Vagina (tissue), 2 donors: ENCODE measurements at places on chromosomes 5 and 9.

DNA sequence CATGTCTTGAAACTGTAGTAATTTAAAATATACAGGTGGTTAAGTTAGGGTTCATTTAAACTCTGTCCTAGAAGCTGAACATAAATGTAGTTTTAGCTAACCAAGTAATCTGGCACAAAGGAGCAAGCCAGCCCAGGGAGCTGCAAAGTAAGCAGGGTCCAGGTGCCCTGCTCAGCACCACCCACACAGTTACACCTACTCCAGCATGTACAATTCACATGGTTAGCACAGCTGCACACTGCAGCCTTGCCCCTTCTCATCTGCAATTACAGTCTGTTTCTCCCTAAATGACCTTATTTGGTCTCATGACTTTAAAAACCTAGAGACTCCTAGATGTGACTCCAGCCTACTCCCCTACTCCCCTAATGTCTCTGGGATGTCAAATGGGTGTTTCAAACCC is 128.4 kb downstream of the EPB41L4A start:
- no peak for DNase-seq

- DNase-seq, result no peak
Observed at GRCh38 chr5:6115852-6116251, 262.5 kb downstream of the MED10 start.

DNA sequence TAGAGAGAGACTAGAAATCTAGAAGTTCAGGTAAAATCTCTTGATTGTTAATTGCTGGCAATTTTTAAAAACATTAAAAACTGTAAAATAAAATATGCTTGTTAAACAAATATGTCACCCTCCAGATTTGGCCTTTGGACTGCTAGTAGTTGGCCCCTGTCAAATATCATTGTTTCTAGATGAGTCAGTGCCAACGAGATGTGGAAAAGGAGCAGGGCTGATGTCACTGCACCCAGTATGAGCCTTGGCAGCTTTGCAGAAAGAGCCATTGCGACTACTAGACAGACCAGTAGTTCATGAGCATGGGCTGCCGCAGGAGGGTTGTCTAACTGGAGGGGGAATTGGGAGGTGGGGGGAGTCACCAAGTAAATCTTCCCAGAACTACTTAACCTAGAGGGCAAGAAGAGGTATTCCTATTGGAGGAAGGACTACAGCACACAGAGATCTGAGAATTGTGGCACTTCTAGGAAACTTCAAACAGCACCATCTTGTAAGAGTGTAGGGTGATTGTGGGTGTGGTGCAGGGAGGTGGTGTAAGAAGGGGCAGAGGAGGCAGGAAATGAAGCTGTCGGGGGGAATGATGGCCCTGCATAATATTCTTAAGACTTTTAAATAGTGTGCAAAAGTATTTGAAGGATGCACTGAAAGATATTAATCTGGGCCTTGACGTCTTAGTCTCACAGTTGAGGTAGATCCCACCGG is 7.1 kb upstream of the DOCK2 start:
- DNase-seq, result no peak

DNA sequence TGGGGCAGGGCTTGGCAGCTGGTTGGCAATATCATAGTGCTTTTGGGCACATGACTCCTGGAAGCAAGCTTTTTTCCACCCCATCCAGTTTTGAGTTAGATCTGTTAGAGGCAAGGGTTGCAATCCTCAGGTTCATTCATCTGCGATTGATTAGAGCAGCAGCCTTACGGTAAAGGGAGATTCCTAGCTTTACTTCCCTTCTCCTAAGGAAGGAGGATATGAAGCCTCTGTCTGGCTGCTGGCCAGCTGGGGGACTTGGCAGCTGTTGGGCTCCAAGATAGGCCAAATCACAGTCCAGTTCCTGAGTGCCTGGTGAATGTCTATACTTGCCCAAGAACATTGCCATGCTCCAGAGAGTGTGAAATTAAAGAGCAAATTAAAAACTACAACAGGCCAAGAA is 113.4 kb upstream of the CCNH start:
- DNase-seq, result no peak

- DNase-seq, result no peak
Observed at GRCh38 chr5:16995372-16995771, 59.3 kb upstream of the MYO10 start.

DNA sequence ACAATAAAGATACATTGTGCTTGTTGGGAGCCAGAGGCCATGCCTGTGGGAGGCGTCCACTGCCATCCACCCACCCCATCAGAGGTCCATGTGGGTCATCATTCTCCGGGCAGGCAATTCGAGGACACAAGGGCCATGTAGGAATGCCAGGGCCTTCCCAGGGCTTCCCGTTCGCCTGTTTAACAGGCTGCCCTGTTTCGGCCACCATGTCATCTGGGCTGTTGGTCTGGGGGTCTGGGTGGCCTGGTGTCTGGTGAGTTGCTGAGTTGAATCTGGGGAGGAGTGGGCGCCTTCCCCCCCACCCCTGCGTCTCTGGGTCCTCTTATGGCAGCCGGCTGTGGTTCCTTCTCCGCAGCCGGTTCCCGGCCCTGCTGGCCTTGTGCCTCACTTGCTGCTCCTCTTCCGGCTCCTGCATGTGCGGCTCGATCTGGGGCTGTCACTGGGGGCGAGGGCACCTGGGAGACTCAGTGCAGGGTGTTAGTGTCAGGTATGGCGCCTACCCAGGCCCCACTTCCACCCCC is 117.4 kb downstream of the WNK2 start:
- DNase-seq, result no peak

- no peak for DNase-seq
Observed at GRCh38 chr5:103375350-103375749, 116.8 kb downstream of the MACIR start.

- no peak for DNase-seq
Observed at GRCh38 chr9:100525563-100525962, 52.3 kb upstream of the CAVIN4 start.

GRCh38 chr5:40260361-40260760 is 419.4 kb upstream of the PTGER4 start:
- no peak for DNase-seq
